ENCODE measurements at places on chromosomes 12 and 14.

- DNase-seq: no peak
Measured at GRCh38 chr12:65510584-65511050, 232.1 kb downstream of the MSRB3 start.

DNA sequence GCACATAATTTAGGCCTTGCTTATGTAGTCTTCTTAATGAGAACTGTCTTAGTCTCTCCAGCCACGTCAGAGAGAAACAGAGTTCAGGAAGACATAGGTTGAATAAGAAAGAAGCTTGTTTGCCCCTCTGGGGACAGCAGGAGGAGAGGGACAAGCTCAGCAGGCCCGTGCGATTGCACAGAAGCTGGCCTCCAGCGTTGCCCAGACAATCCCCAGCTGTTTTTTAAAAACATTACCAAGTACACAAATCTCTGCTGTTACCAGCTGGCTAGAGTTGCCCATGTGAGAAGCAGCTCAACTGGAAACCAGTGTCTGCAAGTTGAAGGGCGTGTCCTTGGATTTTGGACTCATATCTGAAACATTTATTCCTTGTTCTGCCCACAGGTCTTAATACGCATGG is 232.6 kb downstream of the EFCAB11 start:
- no peak for DNase-seq

DNA sequence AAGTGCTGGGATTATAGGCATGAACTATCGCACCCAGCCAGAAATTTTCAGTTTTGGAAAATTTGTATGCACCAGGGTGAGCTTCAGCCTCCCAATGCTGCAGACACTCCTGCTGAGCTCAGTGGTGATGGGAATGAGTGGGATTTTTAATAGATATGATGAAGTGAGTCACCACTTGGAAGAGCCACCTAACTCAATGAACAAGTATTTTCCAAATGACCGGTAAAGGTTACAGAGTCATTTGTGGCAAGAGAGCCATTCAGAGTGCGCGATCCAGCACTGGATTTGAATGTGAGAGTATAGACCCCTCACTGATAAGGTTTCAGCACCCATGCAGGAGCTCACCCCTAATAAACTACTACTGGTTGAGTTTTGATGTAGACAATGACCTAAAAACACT is 100.7 kb downstream of the PPP2R5C start:
- DNase-seq: no peak

- no peak for DNase-seq
Measured at GRCh38 chr14:87304404-87304803, 688.6 kb downstream of the GALC start.

GRCh38 chr14:34189866-34190265 is 239.0 kb upstream of the EGLN3 start:
- DNase-seq: no peak

- DNase-seq: no peak
Measured at GRCh38 chr12:115243933-115244628, 560.1 kb upstream of the TBX3 start.

DNA sequence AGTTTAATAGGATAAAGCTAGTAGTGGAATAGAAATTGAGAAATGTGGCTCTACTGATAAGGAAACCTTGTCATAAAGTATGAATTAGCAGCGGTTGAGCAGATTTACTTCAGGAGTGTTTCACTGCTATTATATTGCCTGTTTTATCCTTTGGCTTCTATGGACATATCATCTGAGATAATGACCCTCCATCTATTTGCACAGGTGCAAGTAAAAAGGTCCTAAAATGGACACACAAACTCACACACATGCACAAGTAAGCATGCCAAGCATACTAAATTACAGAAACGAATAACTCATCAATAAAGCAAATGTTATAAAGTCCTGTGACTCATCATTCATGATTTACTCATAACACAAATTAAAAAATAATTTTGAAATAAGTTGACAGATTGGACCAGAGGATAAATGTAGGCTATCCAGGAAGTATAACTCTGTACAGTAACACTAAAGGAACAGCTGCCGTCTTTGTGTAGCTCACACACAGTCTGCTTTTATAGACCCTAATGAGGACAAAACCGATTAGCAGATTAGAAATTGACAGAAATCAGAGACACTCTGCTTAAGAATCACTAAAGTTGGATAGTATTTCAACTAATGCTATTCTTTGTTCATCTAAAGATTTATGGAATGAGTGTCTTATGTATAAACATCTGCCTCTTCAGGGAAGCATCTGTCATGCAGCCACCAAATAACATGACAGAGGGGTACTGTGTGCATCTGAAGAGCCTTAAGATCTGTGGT is 73.9 kb downstream of the SYT1 start:
- DNase-seq: no peak

GRCh38 chr14:24360281-24360680 is 7.7 kb upstream of the NFATC4 start:
- DNase-seq: no peak

DNA sequence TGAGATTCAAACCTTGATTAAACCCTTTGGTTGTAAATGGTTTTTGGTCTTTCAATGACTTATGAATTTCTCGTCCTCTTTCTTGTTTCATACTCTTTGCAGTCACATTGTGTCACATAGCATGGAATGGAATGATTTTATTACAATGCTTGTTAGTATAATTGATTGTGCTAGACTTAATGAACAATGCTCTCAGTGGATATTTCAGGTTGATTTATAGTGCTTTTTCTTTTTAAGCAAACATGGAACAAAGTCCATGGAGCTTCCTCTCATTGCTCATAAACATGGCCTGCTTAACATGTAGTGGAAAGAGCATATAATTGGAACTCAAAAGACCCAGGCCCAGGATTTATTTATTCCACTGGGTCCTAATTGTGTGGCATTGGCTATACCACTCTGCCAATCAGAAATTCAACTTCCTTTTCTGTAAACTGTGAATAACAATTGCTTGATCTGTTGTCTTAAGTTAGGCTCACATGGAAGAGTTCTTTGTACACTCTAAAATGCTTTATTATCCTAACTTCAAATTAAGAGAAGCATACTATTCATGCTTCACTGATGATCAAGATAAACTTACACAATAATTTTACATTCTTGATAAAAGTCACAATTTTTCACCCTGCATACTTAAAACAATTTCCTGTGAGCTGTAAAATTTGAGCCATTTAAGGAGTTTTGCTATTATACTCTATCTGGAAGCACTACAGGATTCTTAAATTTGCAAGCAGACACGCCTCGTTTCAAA is 370.5 kb upstream of the PDE3A start:
- no peak for DNase-seq

GRCh38 chr12:24679126-24679525 is 269.8 kb downstream of the BCAT1 start:
- no peak for DNase-seq

DNA sequence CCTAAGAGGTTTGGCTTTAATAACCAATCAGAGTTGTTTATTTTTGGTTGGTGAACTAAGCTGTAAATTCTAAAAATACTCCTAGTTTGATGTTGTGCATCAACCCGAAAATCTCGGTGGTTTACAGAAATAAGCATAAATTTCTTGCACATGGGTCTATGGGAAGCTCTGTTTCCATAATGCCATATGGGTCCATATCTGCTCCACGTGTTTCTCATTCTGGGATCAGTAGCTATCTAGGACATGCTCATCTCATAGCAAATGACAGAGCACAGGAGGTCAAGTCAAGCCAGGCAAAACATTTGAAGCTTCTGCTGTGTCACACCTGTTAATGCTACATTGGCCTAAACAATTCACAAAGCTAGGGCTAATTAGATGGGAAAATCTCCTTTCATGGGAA is 23.1 kb downstream of the NUP37 start:
- no peak for DNase-seq

- DNase-seq: no peak
Measured at GRCh38 chr12:102510463-102510862, 30.1 kb upstream of the IGF1 start.

DNA sequence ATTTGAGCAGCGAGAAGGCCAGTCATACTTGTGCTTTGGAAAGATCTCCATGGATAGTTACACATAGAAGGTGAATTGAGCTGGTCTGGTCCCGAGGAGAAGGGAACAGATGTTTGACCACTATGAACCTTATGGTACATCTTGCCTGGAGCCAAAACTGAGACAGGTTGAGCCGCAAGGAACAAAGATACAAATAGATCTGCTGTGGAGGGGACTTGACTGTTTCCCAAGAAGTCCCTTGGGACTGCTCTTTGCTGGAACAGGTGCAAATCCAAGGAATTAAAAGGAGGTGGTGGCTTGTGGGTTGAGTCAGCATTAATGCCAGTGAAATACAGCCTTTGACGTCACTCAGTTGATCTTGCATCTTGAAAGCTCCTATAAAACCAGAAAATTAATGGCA is 68.8 kb upstream of the PRIMA1 start:
- no peak for DNase-seq

Data from activated CD8-positive, alpha-beta memory T cell treated with anti-CD3 and anti-CD28 coated beads for 24 hours (primary cell).